ENCODE measurements at places on chromosomes 11 and 22. TPM values are rescaled to one million over a fixed set of nuclear protein-coding genes. Genes with fewer than 3 reads are reported as not detected.

DNA sequence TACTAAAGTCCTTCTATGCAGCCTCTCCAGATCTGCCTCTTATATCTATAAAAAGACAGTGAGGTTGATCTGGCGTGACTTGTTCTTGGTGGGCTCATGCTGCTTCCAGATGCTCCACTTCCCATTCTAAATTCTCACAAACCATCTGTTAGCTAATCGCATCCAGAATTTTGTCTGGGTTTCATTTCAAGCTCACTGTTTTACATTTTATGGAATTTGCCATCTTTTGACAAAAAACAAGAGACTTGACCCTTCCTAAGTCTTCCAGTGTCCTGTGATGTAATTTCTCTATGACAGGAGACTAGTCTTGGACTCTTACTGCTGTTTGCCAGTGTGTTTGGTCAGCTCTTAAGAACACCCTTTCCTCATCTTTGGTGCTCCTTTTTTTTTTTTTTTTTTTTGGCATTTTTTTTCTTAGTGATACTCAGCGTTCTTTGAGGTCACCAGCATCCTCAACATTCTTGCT is 23.0 kb downstream of the CRKL start:
- H3K4me3 ChIP-seq: no peak overlapping the region
- H3K27me3 ChIP-seq: no peaks in the 10 kb centered on the region
- peaks cover 43% of the 10 kb centered on the region for H3K4me1 ChIP-seq
- H3K36me3 ChIP-seq: peaks cover 8% of the 10 kb centered on the region

DNA sequence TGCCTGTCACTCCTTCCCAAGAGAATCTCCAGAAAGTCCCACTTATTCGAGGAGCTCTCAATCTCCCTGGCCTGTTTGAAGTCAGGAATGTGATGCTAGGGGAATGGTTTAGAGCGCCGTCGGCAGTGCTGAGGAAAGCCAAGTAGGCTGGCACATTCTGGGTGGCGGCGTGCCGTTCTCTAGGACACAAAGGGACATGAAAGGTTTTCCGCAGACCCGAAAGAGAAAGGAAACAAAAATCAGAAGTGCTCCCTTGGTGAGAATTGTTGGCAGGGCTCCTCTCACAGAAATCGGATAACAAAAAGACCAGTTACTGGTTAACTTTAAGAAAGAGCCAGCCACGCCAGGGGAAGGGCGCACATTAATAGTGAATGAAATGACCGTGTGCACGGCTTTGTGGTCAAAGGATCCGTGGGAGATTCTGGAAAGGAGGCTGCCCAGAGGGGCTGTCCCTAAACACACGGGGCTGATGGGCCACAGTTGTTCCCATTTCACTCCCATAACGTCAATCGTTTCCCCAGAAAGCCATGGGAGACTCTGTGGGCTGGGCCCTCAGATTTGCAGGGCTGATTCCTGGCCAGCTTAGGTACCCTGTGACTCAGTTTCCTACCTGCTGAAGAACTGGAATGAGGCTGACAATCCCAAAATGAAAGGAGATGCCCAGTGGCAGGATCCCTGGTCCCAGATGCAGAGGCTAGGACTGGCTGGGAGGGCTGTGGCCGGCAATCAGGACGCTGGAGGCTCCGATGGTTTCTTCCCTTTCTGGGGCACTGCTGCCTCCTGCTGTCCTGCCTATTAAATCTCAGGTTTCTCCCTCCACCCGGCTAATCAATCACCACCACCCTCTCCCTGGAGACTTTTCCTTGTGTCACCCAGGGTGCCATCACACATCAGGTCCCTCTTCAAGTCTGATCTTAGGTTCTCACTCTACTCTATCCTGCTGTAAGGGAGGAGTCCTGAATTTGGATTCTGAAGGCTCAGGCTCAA is 82.3 kb downstream of the RCN1 start:
- no peaks in the 10 kb centered on the region for H3K36me3 ChIP-seq
- H3K27ac ChIP-seq: no peak overlapping the region
- H3K27me3 ChIP-seq: no peaks in the 10 kb centered on the region
- peaks cover 5% of the 10 kb centered on the region for H3K4me1 ChIP-seq
- DNase-seq: peak; percentile 44

GRCh38 chr11:36750349-36750748 is 152.3 kb upstream of the RAG2 start:
- DNase-seq: no peak
- H3K27me3 ChIP-seq: no peaks in the 10 kb centered on the region
- H3K27ac ChIP-seq: no peak overlapping the region
- H3K36me3 ChIP-seq: no peaks in the 10 kb centered on the region
- no peaks in the 10 kb centered on the region for H3K4me1 ChIP-seq
- H3K4me3 ChIP-seq: no peak overlapping the region

TMEM132A gene
- 9.3 TPM for total RNA-seq
